ENCODE measurements at places on chromosomes 4 and X.

DNA sequence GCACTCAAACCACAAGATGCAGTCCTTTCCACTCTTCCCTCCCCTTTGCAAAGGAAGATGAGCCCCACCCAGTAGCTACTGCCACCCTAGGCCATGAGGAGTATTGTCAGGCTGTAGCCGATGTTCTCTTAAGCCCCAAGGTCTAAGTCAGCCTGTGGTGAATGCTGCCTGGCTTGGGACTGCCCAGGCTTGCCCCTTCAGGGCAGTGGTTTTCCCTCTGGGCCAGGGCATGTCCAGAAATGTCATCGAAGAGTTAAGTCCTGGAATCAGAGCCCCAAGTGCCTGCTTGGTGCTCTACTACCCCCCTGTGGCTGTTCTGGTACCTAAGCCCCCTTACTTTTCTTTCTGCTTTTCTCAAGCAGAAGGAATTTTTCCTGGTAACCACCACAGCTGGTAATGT lies 11.8 kb upstream of the PGK1 start:
- no peak for DNase-seq

GRCh38 chrX:39931529-39932282 lies 166.1 kb downstream of the BCOR start:
- no peak for DNase-seq

- DNase-seq = no peak
These were observed 229.2 kb downstream of the RBMX2 start for GRCh38 chrX:130631011-130631410.

DNA sequence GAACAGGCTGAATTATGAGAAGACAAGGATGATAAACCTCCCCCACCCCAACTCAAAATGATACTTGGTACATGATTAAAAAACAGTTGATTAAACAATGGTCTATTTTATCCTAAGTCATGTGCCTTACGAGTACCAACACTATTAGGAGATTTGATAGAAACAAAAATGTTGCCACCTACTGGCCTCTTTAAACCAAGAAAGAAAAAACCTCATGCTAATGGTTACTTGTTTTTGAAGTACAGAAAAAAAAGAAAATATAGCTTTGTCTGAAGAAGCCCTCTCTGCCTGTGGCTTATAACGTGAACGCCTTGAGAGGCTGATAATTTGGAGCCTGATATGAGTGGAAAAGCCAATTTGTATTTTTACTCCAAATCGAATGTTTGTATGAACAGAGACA lies 538.2 kb downstream of the DMD start:
- no peak for DNase-seq
